Posterior cingulate gyrus (tissue), 11 donors: ENCODE measurements at places on chromosomes 16 and 17.

GRCh38 chr17:74211912-74212208, 1.5 kb upstream of the TTYH2 start:
- no peak for DNase-seq

- DNase-seq, result no peak
These were observed 254.4 kb downstream of the SHISA9 start for GRCh38 chr16:13155780-13156179.

DNA sequence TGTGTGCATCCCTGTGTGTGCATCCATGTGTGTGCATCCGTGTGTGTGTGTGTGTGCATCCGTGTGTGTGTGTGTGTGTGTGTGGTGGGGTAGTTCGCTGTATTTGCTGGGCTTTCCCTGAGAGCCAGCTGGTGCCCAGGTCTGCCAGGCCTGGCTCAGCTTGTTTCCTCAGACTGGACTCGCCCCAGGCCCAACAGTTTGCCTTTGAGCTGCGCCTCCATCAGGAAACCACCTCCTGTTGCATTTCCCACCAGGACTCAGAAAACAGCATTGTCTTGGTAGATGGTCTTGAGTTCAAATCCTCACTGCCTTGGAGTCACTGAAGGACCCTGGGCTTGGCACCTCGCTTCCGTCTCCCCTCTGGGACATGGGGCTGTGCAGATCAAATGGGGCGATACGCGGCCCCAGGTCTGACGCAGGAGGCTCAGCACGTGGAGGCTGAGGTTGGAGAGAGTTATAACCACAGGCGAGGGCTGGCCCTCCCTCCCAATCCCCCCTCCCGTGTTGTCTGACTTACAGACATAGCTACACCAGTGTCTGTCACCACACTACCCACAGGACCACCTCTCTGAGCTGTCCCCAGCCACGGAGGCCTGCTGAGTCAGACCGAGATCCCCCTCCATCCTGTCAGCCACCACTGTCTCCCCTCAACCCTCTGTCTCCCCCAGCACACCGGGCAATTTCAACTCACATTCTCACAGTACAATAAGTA, 4.7 kb downstream of the ITGAE start:
- no peak for DNase-seq

DNA sequence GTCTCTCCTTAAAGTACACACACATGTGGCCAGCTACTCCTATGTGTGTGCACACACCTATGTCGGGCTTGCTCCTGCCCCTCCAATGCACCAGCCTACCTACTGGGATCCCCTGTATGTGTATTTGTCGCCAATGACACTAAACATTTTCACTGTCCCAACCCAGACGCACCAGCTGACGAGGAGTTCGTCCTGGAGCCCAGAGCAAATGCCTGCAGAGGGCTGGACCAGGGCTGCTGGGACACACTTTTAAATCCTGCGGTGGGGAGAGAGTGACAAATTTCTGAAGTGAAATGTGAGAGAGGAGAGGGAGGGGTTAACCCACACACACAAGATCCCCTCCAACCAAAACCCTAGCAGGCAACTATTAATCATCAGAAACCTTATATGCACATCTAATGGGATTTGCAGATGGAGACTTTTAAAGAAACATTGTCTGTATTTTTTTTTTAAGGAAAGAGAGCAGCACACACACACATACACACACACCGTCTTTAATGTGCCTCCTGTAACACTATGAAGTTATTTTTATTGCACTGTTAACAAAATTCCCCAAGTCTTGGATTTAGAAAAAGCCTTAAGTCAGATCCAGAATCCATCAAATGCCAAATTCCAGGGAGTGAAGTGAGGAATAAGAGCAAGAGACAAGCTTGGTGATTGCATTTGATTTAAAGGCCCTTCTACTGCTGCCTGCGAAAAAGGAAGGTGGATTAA, at the start of gene MEOX1:
Gene MEOX1, minus strand, starts transcription at position 224 of the 714 bp plus-strand sequence. CDS start 388 bp downstream, outside the sequence.
- no peak for DNase-seq

- no peak for DNase-seq
These were observed 44.6 kb upstream of the MAF start for GRCh38 chr16:79644971-79645667.
